Ovary (tissue), 10 donors: ENCODE measurements at places on chromosomes 2 and 18. TPM values are rescaled to one million over a fixed set of nuclear protein-coding genes. Genes with fewer than 3 reads are reported as not detected.

DNA sequence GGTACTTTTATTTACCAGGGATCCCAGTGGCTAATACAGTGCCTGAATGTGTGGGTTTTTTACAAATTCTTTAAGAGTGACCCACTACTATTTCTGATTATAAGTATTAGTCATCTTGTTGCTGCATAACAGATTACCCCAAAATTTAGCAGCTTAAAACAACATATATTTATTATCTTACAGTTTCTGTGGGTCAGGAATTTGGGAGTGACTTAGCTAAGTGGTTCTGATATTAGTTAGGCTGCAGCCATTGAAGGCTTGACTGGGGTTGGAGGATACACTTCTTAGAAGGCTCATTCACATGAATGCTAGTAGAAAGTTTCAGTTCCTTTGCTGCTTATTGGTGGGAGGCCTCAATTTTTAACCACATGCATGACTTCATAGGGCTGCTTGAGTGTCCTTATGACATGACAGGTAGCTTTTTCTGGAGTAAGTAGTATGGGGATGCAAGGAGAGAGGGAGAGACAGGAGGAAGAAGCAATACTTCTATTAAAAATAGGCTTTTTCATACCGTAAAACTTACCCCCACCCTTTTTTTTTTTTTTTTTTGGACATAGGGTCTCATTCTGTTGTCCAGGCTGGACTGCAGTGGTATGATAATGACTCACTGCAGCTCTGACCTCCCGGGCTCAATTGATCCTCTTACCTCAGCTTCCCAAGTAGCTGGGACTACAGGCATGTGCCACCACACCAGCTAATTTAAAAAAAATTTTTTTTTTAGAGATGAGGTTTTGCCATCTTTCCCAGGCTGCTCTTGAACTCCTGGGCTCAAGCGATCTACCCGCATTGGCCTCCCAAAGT is 13.3 kb upstream of the POLE4 start:
- DNase-seq, result no peak

DNA sequence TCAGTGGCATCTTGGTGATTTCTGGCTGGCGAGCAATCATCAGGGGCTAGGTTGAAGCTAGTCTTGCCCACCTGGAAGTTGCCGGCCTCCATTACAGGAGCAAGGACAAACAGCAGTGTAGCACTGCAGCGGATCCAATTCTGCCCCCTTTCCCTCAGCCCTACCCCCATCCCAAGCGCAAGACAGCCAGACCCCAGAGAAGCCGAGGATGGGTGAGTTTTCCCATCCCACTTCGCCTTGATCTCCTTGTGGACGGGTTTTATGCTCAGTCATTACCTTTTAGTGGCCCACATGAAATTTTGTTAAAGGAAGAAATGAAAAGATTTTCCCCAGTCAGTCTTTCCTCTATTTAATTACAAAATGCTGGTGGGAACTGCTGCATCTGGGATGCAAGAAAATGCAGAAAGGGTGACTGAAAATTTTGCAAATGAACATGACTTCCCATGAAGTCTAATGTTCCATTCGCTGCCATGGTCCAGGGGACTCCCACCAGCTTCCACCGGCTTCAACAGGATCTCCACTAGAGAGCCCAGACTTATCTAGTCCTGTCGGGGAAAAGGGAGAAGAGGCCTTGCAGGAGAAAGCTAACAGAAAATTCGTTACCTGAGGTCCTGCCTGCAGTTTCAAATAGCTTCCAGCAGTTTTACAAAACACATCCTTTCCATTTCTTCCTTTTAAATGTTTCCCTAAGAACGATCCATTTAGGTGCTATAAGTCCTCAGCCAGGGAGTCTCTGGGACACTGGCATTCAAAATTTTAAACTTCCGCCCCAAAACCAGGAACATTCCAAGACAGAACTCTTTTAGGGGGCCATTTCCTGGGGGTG is 1.9 kb upstream of the HOXD9 start:
- no peak for DNase-seq

- DNase-seq, result no peak
Measured at GRCh38 chr2:95336406-95336805, 39.3 kb downstream of the KCNIP3 start.

- DNase-seq, result no peak
Measured at GRCh38 chr2:98893911-98894321, 42.1 kb downstream of the CRACDL start.

- DNase-seq, result no peak
Measured at GRCh38 chr2:3094999-3095958, 282.3 kb downstream of the EIPR1 start.

DNA sequence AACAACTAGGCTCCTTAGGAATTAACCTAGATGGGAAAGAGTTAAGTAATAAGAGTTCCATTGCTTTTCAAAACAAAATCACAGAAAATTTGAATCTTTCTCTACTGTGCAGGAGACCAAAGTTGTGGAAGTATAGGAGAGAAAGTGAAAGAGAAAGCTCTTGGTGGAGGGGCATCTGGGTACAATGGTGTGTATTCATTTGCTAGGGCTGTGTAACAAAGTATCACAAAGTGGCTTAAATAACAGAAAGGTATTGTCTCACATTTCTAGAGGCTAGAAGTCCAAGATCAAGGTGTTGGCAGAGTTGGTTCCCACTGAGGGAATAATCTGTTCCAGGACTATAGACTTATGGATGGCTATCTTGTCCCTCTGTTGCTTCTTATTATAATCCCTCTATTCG is 50.5 kb upstream of the GORASP2 start:
- DNase-seq, result no peak

DNA sequence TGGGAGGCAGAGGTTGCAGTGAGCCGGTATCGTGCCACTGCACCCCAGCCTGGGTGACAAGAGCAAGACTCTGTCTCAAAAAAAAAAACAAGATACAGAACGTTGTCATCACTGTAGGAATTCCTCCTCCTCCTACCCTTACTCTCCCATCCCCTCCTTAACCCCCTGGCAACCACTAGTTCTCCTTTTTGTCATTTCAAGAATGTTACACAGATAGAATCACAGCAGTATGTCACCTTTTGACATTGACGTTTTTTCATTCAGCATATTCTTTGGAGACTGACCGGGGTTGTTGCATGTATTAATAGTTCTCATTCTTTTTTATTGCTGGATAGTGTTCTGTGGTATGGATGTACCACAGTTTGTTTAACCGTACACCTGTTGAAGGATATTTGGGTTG is 32.4 kb downstream of the TTLL4 start:
- DNase-seq, result no peak

GRCh38 chr2:62472312-62472711 is 33.7 kb downstream of the TMEM17 start:
- no peak for DNase-seq

DNA sequence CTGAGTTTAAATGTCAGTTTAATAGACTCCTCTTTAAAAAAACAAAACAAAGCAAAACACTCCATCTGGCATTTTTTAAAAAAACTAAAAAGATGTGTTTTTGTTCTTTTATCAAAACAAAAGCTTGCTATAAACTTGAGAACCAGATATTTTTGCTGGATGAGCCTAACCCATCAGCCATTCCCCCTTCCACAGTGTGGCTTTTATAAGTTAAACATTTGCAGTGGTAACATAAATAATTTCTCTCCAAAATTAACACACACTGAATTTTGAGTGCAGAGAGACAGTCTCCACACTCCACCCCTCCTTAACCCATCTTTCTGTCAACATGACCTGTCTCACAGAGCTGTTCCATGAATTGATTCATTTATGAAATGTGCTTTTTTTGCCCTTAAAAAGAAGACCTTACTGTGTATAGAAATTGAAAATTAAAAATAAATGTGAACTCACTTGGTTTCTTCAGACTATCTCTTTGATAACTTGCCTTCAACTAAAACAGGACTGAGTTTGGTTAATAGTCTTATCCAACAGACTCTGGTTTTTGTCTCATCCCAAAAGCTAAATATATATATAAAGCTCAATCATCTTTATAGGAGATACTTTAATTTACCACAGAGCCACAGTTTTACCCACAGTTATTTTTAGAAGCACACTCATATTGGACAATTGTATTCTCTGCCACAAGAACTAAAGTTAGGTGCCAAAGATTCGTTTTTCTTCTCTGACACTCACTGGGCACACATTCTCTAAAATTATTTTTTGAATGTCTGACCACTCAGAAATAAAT is 64.8 kb upstream of the STK39 start:
- no peak for DNase-seq

DNA sequence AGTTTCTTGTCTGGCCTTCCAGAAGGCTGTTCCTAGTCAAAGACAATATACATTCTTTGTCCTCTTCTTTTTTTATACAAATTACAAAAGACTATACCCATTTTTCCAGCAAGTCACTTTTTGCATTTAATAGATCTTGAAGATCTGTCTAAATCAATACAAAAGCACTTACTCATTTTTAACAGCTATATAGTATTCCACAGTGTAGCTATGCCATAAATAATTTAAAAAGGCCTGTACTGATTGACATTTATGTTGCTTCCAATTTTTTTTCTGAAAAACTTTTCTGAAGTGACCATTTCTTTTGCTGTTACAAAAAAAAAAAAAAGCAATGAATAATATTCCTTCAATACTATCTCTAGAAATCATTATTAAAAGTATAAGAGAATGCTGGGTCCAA is 30.3 kb upstream of the HNRNPLL start:
- no peak for DNase-seq

- DNase-seq, result no peak
Measured at GRCh38 chr2:169365029-169365480, 2.7 kb upstream of the LRP2 start.

DNA sequence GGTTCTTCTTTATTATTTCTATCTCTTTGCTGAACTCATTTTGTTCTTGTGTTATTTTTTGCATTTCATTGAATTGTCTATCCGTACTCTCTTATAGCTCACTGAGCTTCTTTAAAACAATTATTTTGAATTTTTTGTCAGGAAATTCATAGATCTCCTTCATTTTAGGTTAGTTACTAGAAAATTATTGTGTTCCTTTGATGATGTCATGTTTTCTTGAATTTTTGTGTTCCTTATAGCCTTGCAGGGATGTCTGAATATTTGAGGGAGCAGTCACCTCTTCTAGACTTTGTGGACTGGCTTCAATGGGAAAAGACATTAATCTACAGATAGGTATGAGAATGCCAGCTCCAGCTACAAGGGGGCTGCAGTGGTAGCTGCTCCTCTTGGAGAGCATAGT is 20.7 kb upstream of the OSBPL6 start:
- DNase-seq, result no peak

DNA sequence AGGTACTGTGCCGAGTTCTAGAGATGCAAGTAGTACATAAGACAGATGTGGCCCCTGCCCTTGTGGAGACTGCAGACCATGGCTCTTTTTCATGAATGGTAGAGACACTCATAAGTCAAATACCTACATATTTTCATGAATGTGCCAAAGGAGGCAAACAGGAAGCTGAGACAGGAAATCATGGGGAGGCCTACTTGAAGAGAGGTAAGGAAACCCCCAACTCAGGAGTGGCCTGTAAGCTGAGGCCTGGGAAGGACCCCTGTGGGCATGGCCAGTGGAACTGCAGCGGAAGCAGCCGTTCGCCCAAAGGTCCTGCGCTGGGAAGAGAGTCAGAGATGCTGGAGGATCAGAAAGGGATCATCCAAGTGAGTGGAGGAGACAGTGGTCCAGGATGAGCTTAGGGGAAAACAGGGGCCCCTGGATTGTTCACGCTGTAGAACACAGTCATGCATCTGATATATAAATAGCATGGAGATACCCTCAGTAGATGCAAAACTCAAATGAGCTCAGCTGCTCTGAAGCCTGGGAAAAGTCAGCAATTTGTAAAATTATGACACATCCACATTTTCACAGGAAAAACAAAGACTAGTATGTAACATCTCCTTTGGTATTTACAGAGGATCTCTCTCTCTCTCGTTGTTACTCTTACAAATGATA is 228.9 kb downstream of the NEDD4L start:
- no peak for DNase-seq

GRCh38 chr2:64311948-64312621 is 141.9 kb upstream of the LGALSL start:
- peak; percentile 39 for DNase-seq

- no peak for DNase-seq
Measured at GRCh38 chr2:231684314-231685223, 23.8 kb upstream of the PTMA start.

- DNase-seq, result no peak
Measured at GRCh38 chr2:201775326-201775725, 5.4 kb downstream of the ALS2 start.

DNA sequence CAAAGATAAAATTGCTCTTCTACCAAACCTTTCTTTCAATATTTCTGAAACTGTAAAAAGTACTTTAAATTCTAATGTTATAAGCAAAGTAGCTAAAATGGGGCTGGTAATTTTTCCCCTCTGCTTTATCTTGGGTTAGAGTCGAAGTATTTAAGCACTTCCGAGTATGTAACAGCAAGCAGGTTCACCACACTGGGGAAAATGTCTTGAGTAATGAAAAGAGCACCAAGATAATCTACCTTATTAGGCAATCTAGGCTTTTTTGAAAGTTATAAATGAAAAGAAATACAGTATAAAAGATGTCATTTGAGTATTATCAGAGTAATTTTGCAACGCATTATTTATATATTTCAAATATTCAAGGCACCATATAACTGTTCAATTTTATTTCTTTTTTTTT is 687 bp upstream of the DSG3 start:
- no peak for DNase-seq

DNA sequence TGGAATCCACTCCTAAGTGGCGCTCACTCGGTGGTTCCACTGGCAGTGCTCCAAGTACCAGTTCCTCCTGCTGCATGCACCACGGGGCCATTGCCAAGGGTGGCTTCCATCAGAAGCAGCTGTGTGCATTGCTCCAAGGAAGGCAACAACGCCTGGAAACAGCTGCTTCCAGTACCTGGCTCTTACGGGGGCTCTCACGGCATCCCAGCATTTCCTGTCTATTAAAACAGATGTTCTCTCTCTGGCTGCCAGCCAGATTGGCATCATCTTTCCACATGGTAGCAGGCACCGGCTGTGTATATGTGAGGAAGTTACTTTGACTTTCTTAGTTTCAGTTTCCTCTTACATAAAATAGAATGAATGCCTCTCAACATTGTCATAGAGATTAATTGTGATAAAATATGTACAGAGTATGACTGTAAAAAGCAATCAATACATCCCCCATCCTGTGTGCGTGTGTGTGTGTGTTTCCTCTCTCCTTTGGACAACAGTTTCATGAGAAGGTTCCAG is 84.9 kb downstream of the CMPK2 start:
- peak; percentile 25 for DNase-seq

- no peak for DNase-seq
Measured at GRCh38 chr2:215391531-215391930, 44.3 kb downstream of the FN1 start.

DNA sequence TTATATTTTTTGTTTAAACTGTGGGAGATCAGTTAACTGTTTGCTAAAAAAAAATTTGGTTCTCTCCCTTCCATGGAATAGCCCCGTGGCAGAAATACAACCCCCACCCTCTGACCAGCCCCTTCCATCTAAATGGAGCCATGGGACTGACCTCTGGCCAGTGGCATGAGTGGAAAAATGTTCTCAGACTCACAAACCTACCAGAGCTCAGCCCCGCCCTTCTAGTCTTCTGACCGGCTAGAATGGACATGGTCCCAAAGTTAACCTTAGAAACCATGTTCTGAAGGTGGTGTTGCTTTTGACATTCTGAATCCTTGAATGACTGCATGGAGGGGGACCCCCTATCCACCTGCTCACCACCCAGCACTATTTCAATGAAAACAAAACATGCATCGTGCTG is 1.3 kb upstream of the CHRNA1 start:
- no peak for DNase-seq

GRCh38 chr2:105749583-105750400 is 5.1 kb downstream of the NCK2 start:
- peak; percentile 22 for DNase-seq

CCDC148 gene
- polyA plus RNA-seq, result 0.80 TPM

MDH1B gene
- polyA plus RNA-seq, result 1.5 TPM

UGT1A10 gene
- polyA plus RNA-seq, result not detected

FHOD3 gene
- polyA plus RNA-seq, result 62.5 TPM

DPP10 gene
- 0.17 TPM for polyA plus RNA-seq

EPHA4 gene
- 11.3 TPM for polyA plus RNA-seq

GALNT3 gene
- 2.7 TPM for polyA plus RNA-seq

SP5 gene
- 0.20 TPM for polyA plus RNA-seq
